Stimulated activated memory B cell treated with anti-CD40 and anti-IgM and Interleukin-4, amounts not matched to agents 10 μg/mL and 1 μg/mL and 100 μg/mL, for 72 hours (primary cell): ENCODE measurements at places on chromosomes 5 and 9.

GRCh38 chr5:116035123-116035522, 2.9 kb downstream of the ARL14EPL start:
- no peak for ATAC-seq

- ATAC-seq: no peak
Observed at GRCh38 chr5:14870337-14871213, 1.0 kb downstream of the ANKH start.

DNA sequence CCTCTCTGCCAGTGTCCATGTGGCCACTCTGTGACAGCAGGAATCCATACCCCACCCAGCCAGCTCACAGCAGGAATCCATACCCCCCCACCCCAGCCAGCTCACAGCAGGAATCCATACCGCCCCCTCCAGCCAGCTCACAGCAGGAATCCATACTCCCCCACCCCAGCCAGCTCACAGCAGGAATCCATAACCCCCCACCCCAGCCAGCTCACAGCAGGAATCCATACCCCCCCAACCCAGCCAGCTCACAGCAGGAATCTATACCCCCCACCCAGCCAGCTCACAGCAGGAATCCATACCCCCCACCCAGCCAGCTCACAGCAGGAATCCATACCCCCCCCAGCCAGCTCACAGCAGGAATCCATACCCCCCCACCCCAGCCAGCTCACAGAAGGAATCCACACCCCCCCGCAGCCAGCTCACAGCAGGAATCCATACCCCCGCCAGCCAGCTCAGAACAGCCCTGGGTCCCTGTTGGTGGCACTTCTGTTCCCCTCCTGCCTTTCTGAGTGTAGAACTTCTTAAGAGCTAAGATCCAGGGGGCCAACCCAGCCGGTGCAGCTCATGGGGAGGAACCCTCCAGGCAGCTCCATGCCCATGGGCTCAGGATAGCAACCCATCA, 8.4 kb upstream of the RXRA start:
- ATAC-seq: no peak

DNA sequence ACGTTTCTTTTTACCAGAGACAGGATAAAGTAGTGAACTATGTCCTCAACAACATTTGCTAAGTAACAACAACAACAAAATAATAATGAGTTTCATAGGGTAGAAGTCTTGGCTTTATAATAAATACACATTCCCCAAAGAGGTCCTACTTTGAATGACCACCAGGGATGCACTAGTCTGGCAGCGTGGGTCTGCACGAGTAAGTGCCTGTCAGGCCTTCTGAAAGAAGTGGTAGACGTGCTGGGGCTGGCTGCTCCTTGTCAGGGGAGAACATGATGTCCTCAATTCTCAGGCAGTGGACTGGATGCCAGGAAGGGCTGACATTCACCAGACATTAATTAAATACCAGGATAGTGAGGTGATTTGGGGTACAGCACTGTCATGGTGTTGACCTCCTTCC, 331.1 kb downstream of the TMEM38B start:
- ATAC-seq: no peak

DNA sequence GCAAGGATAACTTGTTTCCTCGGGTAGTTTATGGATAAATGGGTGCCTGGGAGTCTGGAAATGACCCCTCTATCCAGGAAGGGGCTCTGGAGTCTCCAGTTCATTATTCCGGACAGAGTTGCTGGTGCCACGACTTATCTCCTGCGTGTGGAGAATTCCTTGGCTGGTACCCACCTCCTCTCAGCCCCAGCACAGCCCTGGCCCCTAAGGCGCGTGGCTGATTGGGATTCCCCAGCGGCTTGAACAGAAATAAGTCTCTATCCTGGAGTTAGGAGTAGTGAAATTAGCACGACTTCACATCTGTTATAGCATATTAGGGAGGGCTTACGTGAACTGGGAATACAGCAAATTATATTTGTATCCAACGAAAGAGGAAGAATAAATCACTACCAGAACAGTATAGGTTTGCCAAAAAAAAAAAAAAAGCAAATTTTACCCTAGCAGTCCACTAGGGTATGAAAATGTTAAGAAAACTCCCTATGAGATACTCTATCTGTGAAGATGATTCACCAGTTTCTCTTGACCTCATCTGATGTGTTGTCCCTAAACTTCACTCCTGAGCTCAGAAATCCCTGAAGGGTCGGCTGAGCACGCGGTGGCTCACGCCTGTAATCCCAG, 172.5 kb upstream of the OTULINL start:
- ATAC-seq: no peak

GRCh38 chr9:3868012-3868411, 342.2 kb upstream of the RFX3 start:
- no peak for ATAC-seq

DNA sequence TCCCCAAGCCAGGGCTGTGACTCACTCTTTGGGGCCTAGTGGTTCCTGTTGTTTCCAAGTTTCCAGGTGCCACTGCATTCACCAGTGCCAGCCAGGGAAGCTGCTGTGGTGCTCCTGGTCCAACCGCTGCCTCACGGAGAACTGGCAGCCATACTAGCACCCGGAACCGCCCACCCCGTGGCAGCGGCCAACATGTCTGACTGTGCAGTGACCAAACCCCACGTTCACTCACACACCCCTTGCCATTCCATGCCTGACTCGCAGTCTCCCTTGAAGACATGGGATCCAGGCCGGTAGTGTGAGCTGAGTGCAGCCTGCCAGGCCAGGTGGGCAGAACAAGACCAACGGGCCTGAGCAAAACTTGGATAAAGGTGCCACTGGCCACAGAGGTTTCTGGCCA, 845.0 kb upstream of the DMAC1 start:
- no peak for ATAC-seq

DNA sequence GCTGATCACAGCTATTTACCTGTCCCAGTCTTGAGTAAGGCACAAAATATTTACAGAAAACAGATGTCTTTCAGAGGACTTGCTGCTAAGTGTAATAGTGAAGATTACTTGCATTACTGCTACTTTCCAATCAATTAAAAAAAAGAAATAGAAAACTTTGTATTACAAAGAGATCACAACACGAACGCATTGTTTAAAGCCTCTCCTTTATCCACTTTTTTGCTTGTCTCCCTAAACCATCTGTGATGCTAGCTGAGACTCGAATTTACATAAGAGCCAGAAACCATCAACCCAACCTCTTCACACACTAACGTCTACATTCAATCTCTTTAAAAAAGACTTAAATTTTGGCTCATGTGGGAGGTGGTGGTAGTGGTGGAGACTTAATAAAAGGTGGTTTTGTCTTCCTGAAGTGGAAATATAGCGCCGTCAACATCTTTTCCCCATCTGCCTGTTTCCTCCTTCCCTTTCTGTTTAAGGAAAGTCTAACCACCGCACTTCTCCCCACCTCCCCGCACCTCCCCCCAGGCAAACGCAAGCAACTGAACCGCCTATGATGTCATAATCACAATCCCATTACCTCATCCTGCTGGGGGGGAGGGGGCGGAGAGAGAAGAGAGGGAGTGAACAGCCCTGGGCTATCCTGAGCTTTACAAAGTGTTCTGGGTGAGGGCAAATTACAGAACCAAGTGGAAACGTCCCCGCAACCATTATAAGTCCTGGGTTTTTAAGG, 948 bp upstream of the FAM53C start:
- peak; percentile 22 for ATAC-seq

- ATAC-seq: no peak
Observed at GRCh38 chr5:175692996-175693710, 35.3 kb downstream of the HRH2 start.

DNA sequence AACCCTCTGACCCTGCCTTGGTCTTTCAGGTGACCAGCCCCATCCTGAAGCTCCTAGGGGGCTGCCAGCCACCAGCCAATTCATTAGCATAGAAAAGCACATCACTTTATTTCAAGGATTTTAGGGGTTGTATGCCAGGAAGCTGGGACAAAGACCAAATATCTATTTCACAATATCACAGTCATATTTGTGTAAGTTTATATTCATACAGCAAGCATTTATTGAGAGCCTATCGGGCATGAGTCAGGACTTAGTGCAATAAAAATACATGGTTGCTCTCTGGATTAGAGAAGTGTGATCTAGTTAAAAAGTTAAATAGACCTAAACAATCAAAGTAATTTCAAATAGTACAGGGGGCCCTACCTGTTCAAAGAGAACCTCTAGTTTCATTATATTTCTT, 113.8 kb downstream of the ERCC6L2 start:
- no peak for ATAC-seq

DNA sequence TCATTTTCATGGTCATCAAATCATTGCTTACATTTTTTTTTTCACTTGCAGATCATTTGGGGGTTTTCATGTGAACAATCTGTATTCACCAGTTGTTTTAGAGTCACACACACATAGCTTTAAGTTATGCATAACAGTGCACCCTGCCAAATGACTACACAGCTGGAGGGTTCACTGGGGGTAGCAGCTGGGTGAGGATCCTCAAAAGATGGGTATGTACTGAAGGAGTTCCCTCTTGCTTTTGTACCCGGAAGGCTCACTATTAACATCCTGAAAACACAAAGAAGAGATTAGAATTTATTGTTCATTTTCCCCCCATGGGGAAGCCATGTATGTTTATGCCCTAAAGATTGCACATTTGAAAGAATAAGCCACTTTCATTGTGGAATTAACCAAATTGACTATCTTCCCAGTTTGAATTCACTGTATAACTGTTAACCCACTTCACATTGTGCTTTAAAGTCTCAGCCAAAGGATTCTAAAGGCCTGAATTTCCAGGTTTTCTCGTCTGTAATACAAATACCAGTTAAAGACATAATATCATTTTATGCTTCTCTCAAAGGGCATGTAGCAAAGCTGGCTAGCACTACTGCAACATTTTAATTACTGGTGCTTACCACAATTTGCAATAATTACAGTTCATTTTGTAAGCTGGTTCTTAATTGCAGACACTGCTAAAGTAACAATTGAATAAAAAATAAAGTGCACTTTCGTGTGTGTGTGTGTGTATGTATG, 466.4 kb upstream of the MEF2C start:
- ATAC-seq: no peak

- ATAC-seq: no peak
Observed at GRCh38 chr5:136058972-136059354, 30.2 kb downstream of the TGFBI start.

DNA sequence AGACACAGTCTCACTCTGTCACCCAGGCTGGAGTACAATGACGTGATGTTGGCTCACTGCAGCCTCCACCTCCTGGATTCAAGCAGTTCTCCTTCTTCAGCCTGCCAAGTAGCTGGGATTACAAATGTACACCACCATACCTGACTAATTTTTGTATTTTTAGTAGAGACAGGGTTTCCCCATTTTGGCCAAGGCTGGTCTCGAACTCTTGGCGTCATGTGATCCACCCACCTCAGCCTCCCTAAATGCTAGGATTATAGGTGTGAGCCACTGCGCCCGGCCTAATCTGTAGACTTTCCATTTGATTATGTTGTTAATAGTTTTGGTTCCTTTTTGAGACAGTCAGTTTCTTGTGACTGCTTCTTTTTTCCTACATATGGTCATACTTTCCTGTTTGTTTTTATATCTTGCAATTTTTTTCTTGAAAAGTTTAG, 31.0 kb downstream of the MTREX start:
- ATAC-seq: peak; percentile 91

DNA sequence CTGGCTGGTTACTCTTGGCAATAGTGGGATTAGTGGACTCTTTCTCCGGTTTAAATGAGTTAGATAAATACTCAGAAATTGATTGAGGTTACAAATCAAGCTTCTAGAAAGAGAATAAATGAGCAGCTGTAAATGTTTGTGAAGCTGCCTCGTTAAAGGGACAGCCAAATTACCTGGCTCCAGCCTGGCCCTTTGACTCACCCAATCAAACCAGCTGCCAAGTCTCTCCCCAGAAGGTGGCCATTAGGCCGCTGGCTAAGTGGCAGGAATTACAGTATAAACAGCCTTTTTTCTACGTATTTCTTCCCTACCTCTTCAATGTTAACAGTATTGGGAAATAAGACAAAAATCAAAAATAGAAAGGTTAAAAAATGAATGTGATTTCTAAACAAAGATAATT, 46.0 kb upstream of the SRFBP1 start:
- ATAC-seq: no peak

GRCh38 chr5:1044117-1044516, 35.5 kb downstream of the NKD2 start:
- ATAC-seq: no peak

GRCh38 chr9:107768224-107768623, 278.7 kb upstream of the KLF4 start:
- ATAC-seq: no peak

GRCh38 chr9:129708793-129709192, 43.3 kb downstream of the PRRX2 start:
- ATAC-seq: no peak

DNA sequence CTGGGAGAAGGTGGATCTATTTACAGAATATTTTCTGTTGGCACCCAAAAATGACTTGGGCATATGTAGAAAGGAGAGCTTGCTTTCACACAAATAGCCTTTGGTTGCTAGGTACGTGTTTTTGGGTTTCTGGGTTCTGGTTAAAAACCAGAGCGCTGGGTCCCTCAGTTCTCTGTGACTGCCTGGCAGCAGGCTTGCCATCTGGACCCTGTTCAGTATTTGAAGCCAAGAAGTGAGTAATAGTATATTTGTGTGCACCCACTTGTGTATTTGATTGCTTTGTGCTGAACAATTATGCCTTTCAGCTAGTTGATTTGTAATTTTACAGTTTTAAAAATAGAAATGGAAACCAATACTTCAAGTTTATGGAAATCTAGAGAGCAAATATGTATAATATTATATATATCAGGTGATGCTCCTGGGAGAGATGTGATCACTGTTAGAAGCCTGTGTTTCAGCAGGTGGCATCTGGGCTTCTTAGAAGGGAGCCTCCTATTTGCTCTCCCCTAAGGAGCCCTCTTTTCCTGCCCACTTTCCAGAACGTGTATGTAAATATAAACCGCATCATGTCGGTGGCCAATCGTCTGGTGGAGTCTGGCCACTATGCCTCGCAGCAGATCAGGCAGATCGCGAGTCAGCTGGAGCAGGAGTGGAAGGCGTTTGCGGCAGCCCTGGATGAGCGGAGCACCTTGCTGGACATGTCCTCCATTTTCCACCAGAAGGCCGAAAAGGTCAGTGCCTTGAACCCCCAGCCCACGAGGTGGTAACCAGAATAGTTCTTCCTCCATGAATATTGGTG, 153.6 kb downstream of the TRIO start:
- no peak for ATAC-seq

GRCh38 chr9:101409079-101409477, 10.4 kb downstream of the ZNF189 start:
- ATAC-seq: no peak

GRCh38 chr5:54538156-54538555, 20.6 kb downstream of the SNX18 start:
- no peak for ATAC-seq

DNA sequence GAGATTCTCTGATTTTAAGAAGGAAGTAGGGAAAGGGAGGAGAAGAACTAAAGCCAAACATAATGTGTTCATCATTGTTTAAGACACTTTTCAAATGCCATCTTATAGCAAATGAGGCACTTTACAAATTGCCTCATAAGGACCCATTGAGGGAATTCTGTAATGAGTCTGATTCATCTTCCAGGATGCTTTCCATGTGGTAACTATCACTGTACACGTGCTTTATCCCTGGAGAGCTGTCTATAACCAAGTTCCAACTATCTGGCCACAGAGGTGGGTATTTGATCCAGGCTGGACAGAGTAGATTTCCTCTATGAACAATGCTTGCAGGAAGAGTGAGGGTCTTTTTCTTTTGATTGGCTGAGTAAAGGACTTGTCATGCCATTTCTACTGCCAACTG, 183.5 kb upstream of the NFIB start:
- ATAC-seq: no peak

GRCh38 chr5:1886846-1887587, 4.3 kb upstream of the IRX4 start:
- ATAC-seq: no peak
